ENCODE measurements at places on chromosomes 3 and 15.
A peak's percentile ranks its signal among the peaks of the same experiment; 100 is the strongest.

DNA sequence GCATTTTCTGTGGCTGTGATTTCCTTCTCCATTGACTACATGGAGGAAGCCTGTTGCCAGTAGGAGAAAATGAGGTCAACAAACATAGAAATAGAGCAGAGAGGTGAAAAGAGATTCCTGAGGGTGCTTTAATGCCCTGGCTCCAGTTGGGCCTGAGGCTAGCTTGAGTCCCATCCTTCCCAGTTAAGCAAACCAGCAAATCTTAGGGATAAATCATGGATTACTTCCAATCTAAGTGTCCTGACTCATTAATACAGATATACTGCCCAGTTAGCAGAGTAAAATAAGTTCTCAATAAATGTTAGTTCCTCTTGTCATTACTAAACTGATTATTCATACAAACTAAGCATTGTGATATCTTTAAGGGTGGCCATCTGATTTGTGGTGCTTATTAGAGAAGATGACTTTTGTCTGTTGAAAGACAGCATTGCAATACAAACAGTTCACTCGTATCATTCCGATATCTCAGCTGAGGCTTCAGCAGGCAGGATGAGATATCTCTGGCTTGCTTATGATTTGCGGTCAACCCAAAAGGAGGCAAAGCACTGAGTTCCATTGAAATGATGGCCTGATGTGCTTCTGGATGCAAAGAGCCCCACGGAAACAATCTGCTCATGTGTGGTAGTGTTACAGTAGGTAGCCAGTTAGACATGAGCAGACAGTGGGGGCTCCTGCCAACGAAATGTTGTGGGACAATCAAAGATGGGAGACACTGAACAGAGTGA is 6.6 kb upstream of the STARD5 start:
- no peak for DNase-seq

DNA sequence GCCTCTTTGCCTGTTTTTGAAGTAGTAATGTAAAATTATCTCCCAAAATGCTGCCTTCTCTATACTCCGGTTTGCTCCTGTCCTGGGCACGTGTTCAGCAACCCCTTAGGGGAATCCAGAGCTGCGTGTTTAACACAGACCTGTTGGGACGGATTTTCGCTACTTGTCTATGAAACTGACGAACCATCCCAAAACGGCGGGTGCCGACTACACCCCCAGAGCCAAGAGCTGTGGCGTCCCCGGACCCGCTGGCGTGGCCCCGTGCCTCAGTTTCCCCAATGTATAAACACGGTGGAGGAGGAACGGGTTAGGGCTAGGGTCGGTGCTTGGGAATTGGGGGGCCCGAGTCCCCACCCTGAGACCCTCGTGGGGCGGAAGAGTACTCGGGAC is 473 bp downstream of the FHIT start:
- no peak for DNase-seq

GRCh38 chr3:57059411-57059810 is 1.1 kb upstream of the SPATA12 start:
- DNase-seq: no peak

- no peak for DNase-seq
Observed at GRCh38 chr3:74640211-74640610, 25.8 kb upstream of the CNTN3 start.

- DNase-seq: no peak
Observed at GRCh38 chr15:68484220-68484619, 52.3 kb upstream of the ITGA11 start.

DNA sequence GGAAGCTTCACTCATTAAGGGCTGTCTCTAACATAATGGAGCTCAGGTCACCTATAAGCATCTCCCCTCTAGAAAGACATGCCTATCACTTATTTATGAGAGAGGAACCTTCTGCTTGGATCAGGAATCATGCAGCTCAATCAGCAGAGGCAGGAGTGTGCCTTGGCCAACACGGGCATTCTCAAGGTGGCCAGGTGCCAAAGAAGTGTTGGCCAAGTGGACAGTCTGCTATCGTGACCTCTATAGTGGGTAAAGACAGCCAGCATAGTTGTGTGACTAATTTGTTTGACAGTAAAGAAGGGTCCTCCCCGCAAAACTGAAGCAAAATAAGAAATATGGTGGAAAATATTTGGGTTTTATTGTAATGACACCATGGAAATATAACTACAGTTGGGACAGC is 14.7 kb upstream of the AGTR1 start:
- DNase-seq: no peak

- no peak for DNase-seq
Observed at GRCh38 chr3:64039332-64039731, 16.0 kb upstream of the PSMD6 start.

DNA sequence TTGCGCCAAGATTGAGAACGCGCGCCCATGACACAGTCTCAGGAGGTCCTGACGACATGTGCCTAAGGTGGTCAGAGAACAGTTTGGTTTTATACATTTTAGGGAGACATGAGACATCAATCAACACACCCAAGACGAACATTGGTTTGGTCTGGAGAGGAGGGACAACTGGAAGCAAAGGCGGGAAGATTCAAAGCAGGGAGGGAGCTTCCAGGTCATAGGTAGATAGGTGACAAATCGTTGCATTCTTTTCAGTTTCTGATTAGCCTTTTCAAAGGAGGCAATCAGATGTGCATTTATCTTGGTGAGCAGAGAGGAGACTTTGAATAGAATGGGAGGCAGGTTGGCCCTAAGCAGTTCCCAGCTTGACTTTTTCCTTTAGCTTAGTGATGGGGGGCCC is 828.4 kb upstream of the DPPA4 start:
- no peak for DNase-seq

- no peak for DNase-seq
Observed at GRCh38 chr3:194301730-194302129, 49.4 kb downstream of the CPN2 start.

DNA sequence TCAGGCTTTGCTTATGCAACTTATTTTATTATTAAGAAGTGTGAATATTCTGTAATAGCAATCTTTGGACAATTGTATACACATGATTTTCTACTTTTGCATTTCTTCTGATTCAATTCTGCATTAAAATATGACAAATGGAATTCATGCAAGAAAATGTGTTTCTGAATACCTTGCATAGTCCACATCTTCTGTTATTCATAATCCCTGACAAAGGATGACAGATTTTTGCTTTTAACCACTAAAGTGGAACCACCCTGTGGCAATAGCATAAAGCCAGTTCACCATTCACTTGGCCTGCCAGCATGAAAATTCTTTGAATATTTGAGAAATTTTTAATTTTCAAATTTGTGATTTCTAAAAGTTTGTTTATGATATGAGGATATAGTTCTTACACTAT is 397.0 kb downstream of the ROBO2 start:
- no peak for DNase-seq

- no peak for DNase-seq
Observed at GRCh38 chr3:180693656-180694055, 14.4 kb upstream of the CCDC39 start.

DNA sequence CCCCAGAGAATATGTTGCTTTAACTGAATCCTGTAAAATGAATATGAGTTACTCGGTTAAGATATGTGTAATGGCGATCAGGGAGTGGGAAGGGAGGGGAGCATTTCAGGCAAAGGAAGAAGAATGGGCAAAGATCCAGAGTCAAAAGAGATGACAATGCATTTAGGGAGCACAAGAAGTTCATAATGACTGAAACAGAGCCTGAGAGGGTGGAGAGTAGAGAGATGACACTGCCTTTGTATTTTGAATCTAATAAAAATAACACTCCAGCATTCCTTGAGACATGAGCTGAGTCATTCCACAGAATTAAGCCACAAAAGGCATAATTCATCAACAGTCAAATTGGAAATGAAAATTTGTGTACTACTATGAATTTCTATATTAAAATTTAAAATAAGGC is 105.3 kb upstream of the PEX5L start:
- DNase-seq: no peak

DNA sequence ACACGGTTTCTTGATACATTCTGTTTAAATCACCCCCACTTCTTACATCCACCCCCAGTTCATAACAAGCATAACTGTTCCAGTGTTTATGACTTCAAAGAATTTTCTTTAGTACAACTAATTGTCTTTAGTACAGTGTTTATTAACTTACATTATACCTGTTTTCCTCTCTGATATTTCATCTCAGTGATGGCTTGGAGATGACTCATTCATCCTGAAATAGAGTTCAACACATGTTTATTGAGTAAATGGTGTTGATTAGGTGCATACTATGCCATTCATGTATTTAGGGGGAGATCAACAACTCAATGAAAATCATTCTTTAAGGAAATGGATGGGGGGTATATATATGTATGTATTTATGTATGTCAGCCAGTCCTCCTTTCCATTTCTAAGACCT is 21.7 kb upstream of the UTS2B start:
- no peak for DNase-seq

GRCh38 chr15:90067953-90068606 is 34.2 kb downstream of the IDH2 start:
- no peak for DNase-seq

DNA sequence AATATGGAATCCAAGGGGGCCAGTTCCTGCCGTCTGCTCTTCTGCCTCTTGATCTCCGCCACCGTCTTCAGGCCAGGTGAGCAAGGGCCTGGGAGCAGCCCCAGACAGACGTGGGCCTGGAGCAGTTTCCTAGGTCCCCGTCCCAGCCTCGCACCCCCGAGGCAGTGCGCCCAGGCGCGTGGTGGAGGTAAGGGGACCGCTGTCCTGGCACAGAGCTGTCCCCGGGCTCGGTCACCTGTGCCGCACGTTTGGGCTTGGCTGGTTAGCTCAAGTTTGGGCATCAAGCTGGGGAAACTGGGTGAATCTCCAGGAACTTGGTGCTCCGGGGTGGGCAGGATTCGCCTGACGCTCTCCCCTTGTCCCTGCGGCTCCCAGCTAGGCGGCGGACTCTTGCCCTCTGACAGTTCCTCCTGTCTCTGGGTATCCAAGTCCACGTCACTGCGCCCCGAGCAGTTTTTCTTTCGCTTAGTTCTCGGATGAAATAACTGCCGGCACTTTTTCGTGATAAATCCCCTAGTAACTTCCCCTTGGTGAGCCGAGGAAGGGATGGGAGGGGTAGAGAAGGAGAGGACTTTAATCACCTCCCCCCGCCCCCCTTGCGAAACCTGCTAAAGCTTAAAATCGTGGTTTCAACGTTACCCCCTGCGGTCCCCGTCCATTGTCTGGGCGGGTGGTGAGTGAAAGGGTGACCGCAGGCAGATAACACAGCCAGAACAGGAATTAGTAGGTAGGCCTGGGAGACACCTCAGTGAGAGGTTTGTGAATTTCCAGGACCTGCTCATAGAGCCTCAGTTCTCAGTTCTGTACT is 901 bp downstream of the ALCAM start:
- DNase-seq: peak; percentile 54

- peak; percentile 18 for DNase-seq
Observed at GRCh38 chr3:160226026-160226907, 1.0 kb downstream of the C3orf80 start.

- DNase-seq: no peak
Observed at GRCh38 chr3:156388497-156389448, 166.1 kb downstream of the SSR3 start.

- DNase-seq: no peak
Observed at GRCh38 chr15:77830051-77830468, 197.3 kb upstream of the LINGO1 start.

DNA sequence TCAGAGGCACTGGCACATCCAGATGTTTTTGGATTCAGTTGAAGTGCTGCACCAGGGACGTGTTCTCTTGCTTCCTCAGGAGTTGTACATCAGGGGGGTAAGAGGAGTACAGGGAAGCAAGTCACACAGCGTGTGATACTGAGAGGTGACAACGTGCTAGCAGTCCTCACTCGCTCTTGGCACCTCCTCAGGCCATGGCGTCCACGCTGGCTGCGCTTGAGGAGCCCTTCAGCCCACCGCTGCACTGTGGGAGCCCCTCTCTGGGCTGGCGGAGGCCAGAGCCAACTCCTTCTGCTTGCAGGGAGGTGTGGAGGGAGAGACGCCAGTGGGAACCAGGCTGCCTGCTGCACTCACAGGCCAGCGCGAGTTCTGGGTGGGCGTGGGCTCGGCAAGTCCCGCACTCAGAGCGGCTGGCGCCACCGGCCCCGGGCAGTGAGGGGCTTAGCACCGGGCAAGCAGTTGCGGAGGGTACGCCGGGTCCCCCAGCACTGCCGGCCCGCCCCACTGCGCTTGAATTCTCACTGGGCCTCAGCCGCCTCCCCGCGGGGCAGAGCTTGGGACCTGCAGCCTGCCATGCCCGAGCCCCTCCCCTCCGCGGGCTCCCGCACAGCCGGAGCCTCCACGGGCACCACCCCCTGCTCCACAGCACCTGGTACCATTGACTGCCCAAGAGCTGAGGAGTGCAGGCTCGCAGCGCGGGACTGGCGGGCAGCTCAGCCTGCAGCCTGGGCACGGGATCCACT is 64.5 kb downstream of the PLD1 start:
- DNase-seq: no peak

DNA sequence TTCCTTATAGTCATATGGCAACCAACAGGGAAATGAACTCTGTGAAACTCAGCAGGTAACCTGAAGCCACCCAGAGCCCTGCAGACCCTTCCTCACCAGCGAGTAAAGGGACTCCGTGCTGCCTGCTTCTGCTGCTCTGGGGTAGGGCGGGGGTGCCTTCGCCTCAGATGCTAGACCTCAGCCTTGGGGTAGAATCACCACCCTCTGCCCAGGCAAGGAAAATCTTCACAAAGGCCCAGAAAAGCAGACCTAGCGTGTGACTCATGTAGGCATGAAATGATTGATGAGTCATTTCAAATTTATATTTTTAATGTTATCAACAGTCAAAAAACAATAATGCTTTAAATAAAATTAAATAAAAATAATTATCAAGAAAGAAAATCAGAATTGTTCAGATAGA is 6.6 kb downstream of the STIMATE start:
- no peak for DNase-seq

- no peak for DNase-seq
Observed at GRCh38 chr15:70212286-70212962, 114.7 kb upstream of the TLE3 start.

DNA sequence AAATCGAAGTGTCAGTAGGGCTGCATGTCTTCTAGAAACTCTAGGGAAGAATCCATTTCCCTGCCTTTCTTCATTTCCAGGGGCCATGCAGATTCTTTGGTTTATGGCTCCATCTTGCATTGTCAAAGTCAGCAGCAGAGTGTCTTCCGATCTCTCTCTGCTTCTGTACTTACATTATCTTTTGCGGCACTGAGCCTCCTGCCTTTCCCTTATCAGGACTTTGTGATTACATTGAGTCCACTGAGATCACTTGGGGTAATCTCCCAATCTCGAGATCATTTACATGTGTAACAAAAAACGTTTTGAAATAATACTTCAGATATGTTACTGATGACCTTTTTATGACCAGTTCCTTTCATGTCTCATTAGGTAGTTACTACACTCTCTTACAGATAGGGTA is 695.9 kb downstream of the NSUN3 start:
- DNase-seq: no peak

GRCh38 chr15:99578809-99579208 is 13.0 kb downstream of the MEF2A start:
- no peak for DNase-seq

GRCh38 chr3:138188013-138188730 is 1.1 kb downstream of the ARMC8 start:
- no peak for DNase-seq

- DNase-seq: no peak
Observed at GRCh38 chr3:5874931-5875341, 687.4 kb downstream of the EDEM1 start.

GRCh38 chr3:4981294-4981664 is 2.0 kb downstream of the BHLHE40 start:
- no peak for DNase-seq

Data from activated T-cell treated with anti-CD3 and anti-CD28 coated beads, Interleukin-2, amount 50 U/mL, for 1 hour (primary cell).